ACHN (cell line): ENCODE measurements at places on chromosomes 1 and 21.

GRCh38 chr1:158177700-158178450 lies 2.8 kb upstream of the CD1D start:
- DNase-seq = peak; percentile 86

GRCh38 chr1:76410499-76410898 lies 336.0 kb downstream of the ST6GALNAC3 start:
- DNase-seq = no peak

GRCh38 chr1:244361764-244362473 lies 89.8 kb downstream of the ADSS2 start:
- DNase-seq = peak; percentile 41

DNA sequence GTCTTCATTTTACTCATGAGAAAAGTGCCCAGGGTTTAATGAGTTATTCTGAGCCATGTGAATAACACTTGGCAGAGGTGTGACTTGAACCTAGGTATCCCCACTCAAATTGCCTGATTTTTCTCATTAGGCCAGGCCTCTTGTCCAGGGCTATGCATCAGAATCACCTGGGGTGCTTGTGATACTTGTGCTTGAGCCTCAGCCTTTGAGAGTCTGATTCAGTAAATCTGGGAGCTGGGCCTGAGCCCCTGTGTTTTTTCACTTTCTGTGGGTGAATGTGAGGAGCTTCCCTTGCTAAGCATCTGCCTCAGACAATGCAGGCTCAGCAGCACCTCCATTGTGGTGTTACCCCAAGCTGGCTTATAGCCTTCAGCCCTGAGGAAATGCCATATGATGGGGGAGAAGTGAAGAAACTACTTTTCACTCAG lies 127.1 kb downstream of the S1PR1 start:
- DNase-seq = no peak

GRCh38 chr21:17264182-17264581 lies 248.7 kb upstream of the CXADR start:
- DNase-seq = no peak

GRCh38 chr1:106498238-106498637 lies 558.2 kb upstream of the PRMT6 start:
- DNase-seq = no peak

GRCh38 chr1:20153000-20153418 lies 13.9 kb downstream of the PLA2G2F start:
- no peak for DNase-seq
